ENCODE measurements at places on chromosomes 7 and 10. TPM values are rescaled to one million over a fixed set of nuclear protein-coding genes. Genes with fewer than 3 reads are reported as not detected.

- peaks cover 33% of the 10 kb centered on the region for H3K36me3 ChIP-seq
- DNase-seq = no peak
- H3K27me3 ChIP-seq = peaks cover 2% of the 10 kb centered on the region
- H3K27ac ChIP-seq = peak overlapping the region; percentile 73
- peaks cover 12% of the 10 kb centered on the region for H3K4me1 ChIP-seq
Measured at GRCh38 chr7:100867776-100868485, 744 bp downstream of the TRIP6 start.

Gene CCDC172
- not detected for total RNA-seq

GRCh38 chr7:91630581-91631380 lies 249.7 kb downstream of the MTERF1 start:
- no peak for DNase-seq
- no peak overlapping the region for H3K27ac ChIP-seq
- no peaks in the 10 kb centered on the region for H3K27me3 ChIP-seq
- no peaks in the 10 kb centered on the region for H3K36me3 ChIP-seq

Gene PIK3AP1
- total RNA-seq = 9.9 TPM

- H3K4me1 ChIP-seq = peaks cover 45% of the 10 kb centered on the region
- no peak overlapping the region for H3K27ac ChIP-seq
- no peaks in the 10 kb centered on the region for H3K27me3 ChIP-seq
- H3K36me3 ChIP-seq = no peaks in the 10 kb centered on the region
- no peak for DNase-seq
Measured at GRCh38 chr10:72263613-72264241, 10.0 kb upstream of the DDIT4 start.

GRCh38 chr10:100370714-100371481 lies 23.9 kb downstream of the SCD start:
- H3K4me3 ChIP-seq = peak overlapping the region; percentile 81
- no peaks in the 10 kb centered on the region for H3K27me3 ChIP-seq
- peak; percentile 63 for DNase-seq
- H3K27ac ChIP-seq = no peak overlapping the region
- H3K36me3 ChIP-seq = peaks cover 6% of the 10 kb centered on the region

- H3K4me1 ChIP-seq = peaks cover 10% of the 10 kb centered on the region
- H3K4me3 ChIP-seq = no peak overlapping the region
- no peak overlapping the region for H3K27ac ChIP-seq
- no peak for DNase-seq
Measured at GRCh38 chr10:102492344-102492939, 10.1 kb downstream of the ACTR1A start.

DNA sequence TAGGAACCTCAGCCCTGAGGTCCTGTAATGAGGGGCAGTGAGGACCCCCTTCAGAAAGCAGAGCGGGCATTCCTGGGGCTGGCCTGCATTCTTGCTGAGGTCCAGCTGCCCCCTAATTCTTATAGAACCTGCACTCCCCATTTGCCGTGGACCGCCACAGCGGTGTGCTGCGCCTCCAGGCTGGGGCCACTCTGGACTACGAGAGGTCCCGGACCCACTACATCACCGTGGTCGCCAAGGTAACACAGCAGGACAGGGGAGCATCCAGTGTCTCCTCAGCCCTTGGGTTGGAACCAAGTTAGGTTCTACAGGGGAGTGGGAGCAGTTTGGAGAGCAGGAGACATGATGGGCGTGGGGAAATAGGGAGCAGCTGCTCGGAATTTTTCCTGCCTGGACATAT lies 7.3 kb downstream of the CDHR1 start:
- peaks cover 5% of the 10 kb centered on the region for H3K4me1 ChIP-seq
- H3K36me3 ChIP-seq = no peaks in the 10 kb centered on the region
- DNase-seq = no peak
- H3K27me3 ChIP-seq = peaks cover 16% of the 10 kb centered on the region
- H3K27ac ChIP-seq = no peak overlapping the region
- no peak overlapping the region for H3K4me3 ChIP-seq

Gene TMEM248
- 83.6 TPM for total RNA-seq

Gene LIPJ
- total RNA-seq = not detected

Gene BMPR1A
- total RNA-seq = 14.5 TPM

GRCh38 chr7:7427363-7427762 lies 108.3 kb downstream of the COL28A1 start:
- H3K4me1 ChIP-seq = no peaks in the 10 kb centered on the region
- H3K36me3 ChIP-seq = no peaks in the 10 kb centered on the region
- no peak for DNase-seq
- no peak overlapping the region for H3K4me3 ChIP-seq
